ENCODE measurements at places on chromosomes 3 and 15.

DNA sequence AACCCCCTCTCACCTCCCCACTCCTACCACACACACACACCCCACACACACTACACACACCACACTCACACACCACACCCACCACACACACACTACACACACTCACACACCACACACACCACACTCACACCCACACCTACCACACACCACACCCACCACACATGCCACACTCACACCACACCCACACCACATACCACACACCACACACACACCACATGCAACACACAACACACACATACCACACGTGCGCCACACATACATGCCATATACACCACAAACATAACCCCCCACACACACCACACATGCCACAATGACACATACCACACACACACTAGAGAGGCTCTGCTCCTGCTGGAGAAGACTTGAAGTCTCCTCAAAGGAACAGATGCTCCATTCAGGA lies 5.9 kb upstream of the ITPKA start:
- DNase-seq: no peak

DNA sequence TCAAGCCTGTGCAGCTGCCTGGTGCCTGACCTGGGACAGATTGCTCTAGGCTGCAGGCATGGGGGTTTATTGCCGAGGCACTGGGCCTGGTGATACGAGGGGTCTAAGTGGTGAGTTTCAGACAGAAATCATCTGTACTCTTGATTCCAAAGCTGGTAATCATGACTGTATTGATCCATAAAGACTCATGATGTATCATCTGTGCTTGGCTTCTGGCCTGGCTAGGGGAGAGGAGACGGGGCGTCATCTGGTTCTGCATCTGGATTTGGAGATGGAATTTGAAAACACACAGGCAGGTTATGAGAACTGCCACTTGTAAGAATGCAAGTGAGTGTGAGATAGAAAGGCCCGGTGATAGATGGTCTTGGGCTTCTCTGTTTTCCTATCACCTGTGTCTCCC lies 337.4 kb upstream of the C2CD4B start:
- DNase-seq: no peak

DNA sequence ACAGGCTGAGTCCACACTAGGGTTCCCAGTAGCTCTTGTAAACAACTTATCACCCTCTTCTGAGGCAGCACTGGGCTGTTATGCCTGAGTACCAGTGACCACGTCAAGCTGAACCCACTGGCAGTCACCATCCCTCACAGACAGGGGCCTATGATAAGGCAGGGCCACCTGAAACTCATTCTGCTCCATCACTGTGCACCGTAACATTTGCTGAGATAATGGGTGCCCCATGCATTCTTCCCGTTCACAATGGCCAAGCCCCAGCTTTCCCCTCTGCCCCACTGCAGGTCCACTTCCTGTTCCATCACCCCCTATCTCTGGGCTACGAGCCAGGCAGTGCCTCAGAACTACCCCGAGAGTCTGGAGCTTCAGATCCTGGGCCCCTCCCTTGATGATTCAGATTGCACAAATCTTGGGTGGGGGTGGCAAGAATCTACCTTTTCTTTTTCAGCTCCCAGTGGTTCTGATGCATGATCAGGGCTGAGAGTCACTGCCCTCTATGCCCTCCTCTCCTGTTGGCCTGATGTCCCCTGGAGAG lies 158.0 kb downstream of the RAB11A start:
- no peak for DNase-seq

- DNase-seq: no peak
These were observed 477.4 kb upstream of the WNT5A start for GRCh38 chr3:55964491-55964985.

DNA sequence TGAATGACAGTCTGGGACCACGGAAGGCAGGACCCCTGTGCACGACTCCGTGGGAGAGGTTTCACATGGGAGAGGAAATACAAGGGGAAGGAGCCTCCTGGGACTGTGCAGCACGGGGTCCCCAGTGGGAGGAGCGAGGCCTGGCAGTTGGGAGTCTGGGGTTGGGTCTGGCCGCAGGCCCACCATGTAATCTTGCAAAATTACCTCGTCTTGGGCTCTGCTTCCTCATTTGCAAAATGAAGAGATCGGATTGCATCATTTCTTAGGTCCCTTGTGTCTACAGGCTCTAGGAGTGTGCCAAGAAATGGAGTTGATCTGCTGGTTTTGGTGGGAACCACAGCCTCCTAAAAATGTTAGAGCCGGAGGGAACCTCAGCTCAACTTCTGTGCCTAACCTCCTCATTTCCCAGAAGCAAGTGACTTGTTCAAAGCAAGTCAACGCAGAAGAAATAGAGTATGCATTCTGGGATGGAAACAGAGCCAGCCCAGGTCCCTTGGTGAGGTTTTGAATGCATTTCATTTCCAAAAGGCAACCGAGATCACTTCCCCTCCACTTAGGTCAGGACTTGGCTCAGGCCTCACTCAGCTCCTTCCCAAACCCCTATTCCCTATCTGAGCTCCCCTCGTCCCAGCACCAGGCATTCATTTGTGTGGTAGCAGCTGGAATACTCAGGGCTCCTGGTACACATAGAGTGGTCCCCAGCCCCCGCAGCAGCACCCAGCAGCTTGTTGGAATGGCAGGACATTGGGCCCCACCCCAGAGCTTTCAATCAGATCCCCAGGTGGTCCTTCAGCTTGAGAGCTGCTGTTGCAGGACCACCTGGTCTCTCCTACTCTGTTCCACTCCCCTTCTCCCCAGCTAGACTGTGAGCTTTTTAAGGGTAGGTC lies 267.7 kb downstream of the XXYLT1 start:
- no peak for DNase-seq

DNA sequence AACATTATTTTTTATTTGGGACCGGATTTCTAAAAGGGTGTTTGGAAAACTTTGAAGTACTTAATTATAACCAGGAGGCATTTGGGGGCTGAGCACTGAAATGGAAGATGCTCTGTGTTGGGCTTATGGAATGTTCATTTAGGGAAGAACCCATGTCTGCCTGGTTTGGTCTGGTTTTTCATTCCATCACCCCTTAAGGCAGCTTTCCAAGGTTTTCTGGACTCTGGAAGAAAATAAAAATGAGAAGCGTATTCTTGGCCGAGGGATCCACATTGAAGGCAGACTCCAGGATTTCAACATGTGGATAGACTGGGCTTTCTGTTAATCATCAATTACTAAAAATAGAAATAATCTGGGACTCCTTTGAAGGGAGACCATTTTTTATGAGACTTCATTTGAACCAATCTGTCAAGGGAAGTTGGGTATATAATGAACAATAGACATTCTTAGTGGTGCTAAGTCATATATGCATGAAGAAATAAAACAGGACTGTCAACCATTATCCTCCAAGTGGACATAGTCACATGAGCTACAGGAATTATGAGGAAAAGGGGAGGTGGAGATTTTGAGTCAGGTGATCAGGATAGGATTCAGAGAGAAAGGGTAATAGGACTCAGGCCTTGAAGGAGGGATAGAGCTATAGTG lies 270.5 kb upstream of the ADAMTS9 start:
- DNase-seq: no peak

GRCh38 chr3:35929158-35929557 lies 289.8 kb downstream of the ARPP21 start:
- DNase-seq: no peak

- no peak for DNase-seq
These were observed 15.4 kb upstream of the PIK3CB start for GRCh38 chr3:138850151-138850550.

DNA sequence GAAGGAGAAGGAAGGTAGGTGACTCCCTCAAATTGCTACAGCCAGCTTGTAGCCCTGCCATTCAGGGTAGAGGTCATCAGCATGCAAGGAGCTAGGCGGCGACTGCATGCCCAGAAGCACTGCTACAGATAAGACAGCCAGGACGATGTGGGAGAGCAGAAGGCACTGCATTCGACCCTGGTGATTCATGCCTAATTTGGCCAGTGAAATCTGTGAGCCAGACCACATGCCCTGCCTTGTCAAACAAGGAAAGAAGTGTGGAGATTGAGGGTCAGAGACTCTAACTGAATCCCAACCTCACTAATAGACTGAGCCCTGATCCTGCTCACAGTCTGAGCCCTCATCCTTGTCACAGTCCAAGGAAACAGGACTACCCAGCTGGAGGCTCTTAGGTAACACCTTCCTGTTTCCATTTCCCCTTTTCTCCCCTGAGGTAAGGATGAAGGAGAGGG lies 86.6 kb downstream of the LINGO1 start:
- no peak for DNase-seq

- no peak for DNase-seq
These were observed 54.9 kb downstream of the KIF9 start for GRCh38 chr3:47227678-47228077.

DNA sequence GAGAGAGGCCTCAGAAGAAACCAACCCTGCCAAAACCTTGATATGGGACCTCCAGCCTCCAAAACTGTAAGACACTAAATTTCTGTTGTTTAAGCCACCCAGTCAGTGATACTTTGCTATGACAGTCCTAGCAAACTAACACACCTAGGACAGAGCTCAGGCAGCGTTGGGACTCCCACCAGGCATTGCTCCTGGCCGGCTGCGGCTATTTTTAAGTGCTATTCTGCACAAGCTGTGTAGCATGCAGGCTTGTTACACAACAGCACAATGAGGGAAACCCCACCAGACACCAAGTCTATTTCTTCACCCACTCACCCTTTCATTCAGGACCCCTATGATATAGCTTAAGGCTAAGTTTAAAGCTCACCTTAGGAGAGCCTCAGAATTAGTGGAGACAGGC lies 47.0 kb upstream of the GNB5 start:
- DNase-seq: no peak

Measured in effector memory CD4-positive, alpha-beta T cell (primary cell).